Muscle of arm (tissue), 14 donors: ENCODE measurements at places on chromosomes 6 and 20.

- DNase-seq, result no peak
These were observed 54.7 kb upstream of the TRIM39 start for GRCh38 chr6:30272032-30272431.

DNA sequence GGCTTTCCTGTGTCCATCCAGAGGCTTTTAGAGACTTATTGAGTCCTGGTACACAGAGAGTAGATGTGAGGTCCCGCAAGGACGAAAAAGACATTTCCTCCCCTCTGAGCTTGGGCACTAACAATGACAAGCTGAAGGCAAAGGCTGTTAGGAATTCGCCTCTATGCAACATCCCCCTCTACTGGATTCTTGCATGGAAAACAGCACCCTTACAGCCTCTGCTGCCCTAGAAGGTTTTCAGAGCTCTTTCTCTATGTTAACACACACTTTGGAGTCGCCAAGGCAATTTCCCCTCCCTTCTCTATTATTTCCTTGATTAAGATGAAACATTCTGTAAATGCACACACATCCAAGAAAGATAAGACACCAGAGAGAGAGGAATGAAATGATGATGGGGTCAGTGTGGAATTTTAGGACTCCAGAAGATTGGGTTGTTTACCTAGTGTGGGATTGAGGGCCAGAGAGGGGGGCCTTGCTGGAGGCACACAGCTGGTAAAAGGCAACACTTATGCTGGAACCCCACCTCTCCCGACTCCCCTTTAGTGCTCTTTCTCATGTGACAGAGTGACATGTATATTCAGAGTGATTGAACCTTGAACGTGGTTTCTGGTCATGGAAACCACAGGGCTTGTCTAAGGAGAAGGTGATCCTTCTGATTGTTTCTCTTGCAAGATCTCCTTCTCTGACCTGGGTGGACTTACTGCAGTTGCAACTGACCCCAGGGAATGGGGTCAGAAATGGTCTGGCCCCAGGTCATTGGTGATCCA lies 300.7 kb downstream of the CLIC5 start:
- DNase-seq, result peak; percentile 79

- no peak for DNase-seq
These were observed 9.3 kb downstream of the SLC9A8 start for GRCh38 chr20:49821870-49822331.

- no peak for DNase-seq
These were observed 351.7 kb downstream of the CDH4 start for GRCh38 chr20:61603715-61604114.

DNA sequence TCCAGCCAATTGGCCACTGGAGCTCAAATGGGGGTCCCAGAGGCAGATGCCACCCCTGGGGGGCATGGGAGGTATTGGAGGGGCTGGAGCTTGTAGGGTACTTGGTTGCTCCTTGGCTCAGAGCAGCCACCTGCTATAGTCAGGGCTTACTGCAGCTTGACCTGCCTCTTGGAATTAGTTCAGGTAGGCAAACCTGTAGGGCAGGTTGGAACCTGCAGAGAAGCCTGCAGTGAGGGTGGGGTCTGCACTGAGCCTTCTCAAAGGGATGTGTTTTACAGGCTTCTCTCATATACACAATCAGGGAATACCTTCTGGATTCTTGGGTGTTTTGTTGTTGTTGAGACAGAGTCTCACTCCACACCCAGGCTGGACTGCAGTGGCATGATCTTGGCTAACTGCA lies 94.2 kb upstream of the MYL9 start:
- no peak for DNase-seq

- DNase-seq, result no peak
These were observed 29.9 kb downstream of the MAPK13 start for GRCh38 chr6:36160147-36160760.

DNA sequence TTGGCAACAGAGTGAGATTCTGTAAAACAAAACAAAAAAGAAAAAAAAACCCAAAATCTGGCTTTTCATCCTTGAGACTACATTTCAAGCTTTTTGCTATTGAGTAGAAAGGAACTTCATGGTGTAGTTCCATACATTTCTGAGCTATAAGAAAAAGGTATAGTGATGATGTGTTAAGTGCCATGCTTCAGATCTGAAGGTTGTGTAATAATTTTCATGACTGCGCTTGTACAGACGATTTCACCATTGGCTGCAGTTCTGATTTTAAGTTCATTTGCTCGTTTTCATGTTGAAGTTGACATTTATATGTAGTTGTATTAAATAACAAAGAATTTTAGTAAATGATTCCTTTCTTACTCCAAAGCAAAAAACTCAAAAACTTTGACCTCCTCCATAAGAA lies 247.6 kb downstream of the ARID1B start:
- DNase-seq, result no peak

- DNase-seq, result no peak
These were observed 536.7 kb upstream of the JARID2 start for GRCh38 chr6:14709066-14709670.

DNA sequence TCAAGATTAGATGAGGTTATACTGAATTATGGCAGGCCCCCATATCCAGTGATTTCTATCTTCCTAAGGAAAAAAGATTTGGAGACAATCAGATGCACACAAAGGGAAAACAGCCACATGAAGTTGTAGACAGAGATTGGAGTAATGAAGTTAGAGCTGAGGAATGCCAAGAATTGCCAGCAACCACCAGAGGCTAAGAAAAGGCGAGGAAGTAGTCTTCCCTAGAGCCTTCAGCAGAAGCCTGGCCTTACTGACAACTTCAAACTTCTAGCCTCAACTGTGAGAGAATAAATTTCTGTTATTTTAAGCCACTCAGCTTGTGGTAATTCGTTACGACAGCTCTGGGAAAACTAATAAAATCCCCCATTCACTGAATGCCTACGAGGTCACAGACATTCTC lies 473.9 kb downstream of the COL12A1 start:
- DNase-seq, result no peak

DNA sequence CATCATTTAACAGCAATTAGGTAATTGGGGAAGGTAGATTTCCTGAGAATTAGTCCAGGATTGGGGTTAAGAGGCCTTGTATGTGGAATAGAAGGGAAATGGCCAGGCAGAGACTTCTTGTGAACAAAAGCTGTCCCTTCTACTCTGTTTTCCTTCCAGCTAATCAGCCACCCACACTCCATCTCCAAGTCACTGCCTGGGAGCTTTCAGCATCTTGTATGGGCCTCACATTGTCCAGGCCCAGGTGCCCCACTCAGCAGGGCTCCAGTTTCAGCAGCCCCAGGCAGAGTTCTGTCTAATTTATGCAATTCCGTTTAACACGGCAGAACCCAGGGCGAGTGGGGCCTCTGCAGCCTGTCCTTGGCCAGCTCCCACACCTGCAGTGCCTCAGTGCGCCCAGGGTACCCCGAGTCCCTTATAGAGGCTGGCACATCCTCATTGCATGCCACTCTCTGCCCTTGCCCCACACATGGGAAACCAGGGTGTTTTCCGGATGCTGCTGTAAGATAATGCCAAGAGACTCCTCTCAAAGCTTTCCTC lies 113.0 kb downstream of the EDN3 start:
- DNase-seq, result no peak

DNA sequence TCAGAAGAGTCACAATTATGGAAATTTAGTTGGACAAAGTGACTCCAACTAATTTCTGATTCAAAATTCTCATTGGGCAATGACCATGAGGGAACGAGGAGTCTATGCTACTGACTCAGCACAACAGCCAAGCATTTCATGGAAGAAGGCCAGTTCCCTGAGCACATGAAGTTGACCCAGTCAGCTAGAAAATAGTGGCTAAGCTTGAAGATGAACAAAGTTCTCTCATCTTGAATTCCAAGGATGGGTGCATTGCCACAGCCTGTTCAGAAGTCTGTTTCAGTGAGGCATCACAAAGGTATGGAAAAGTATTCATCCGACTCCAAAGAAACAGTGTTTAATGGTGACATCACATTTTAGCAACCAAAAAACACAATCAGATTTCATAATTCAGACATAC lies 676.9 kb downstream of the HACE1 start:
- DNase-seq, result no peak

DNA sequence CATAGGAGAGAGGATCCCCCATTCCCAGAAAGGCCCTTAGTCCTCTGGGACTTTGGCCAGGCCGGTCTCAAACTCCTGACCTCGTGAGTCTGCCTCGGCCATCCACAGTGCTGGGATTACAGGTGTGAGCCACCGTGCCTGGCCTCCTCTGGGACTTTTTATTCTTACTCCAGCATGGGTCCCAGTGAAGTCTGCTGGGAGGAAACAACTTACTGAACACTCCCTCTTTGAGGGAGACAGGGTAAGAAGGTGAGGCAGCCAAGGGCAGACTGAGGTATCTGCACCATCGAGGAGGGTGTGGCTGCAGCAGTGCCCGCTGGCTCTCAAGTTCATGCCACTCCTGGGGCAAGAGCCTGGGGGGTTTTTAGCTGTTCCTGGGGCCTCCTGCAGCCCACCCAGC lies 2.4 kb downstream of the BAK1 start:
- DNase-seq, result no peak

DNA sequence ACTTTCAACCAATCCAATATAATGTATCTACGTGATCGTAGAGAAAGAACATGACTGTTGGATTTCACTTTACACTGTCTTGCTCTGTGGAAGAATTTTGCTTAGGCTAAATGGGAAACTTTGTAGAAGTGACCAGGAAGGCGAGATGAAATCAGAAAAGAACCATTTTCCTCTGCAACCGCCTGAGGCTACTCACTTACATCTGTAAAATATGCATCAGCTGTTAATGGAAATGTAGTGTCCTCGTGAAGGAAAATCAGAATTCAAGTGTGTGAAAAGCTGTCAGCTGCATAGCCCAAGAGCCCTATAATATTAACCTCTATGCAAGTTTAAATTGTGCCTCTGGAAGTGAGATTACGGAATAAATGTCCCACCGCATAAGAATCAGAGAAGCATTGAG lies 277.9 kb downstream of the C6orf118 start:
- no peak for DNase-seq

GRCh38 chr20:33433465-33434234 lies 9.9 kb downstream of the SNTA1 start:
- no peak for DNase-seq

- DNase-seq, result no peak
These were observed 57.5 kb upstream of the TMEM181 start for GRCh38 chr6:158502263-158502950.

- no peak for DNase-seq
These were observed 2.2 kb downstream of the TAF4 start for GRCh38 chr20:62063315-62063980.

DNA sequence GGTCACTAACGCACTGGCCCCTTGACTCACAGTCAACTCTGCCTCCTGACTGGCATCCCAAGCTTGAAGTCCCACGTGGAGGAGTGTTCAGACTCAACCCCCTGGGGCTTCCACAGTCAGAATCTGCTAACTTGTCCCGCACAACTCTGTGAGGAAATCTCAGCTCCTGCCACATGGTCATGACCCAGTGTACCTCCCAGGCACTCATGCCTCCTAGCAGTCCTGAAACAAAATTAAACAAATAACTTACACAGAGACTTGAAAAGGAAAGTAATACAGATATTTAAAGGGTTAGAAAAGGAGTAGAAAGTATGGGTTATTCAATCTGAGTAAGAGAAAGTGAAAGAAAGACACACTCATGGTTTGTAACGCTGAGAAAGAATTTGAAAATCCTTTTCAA lies 134.9 kb downstream of the GMDS start:
- no peak for DNase-seq

DNA sequence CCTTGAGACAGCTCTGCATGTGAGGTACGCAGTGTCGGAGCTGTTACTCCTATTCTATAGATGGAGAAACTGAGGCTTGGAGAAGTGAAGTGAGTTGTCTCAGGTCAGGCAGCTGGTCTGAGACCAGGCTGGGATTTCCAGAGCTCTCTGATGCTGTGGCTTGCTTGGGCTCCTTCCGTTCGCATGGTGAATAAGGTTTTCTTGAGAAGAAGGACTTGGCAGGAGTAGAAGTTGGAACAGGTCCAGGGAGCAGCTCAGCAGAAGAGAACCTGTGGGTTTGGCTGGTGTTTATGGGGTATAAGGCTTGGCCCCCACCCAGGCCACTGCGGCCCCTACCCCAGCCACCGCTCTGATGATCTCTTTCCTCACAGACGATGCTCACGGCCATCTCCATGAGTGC lies 7.4 kb downstream of the SLC12A5 start:
- no peak for DNase-seq

- no peak for DNase-seq
These were observed 13.9 kb upstream of the MDGA1 start for GRCh38 chr6:37711331-37712241.

GRCh38 chr6:110053395-110054240 lies 75.5 kb downstream of the GPR6 start:
- peak; percentile 41 for DNase-seq

- no peak for DNase-seq
These were observed 502.4 kb downstream of the BCKDHB start for GRCh38 chr6:80608881-80609280.

DNA sequence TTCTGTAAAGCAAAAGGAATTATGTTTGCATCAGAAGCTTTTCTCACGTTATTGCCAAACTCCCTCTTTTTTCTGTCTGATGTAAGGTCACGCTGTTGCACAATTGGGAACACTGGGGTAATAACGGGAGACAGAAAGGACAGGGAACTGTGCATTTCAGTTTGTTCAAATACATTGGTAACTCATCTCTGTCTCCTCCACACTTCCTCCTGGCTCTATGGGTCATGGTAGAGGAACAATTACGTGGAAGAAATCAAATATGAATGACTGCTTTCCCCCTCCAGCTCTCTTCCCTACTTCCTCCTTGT lies 132.2 kb upstream of the TNFAIP3 start:
- DNase-seq, result no peak

- DNase-seq, result no peak
These were observed 257.3 kb upstream of the FOXQ1 start for GRCh38 chr6:1054653-1055014.

GRCh38 chr6:119985952-119986736 lies 636.6 kb upstream of the MAN1A1 start:
- DNase-seq, result no peak

GRCh38 chr6:157561929-157562810 lies 181.2 kb downstream of the ZDHHC14 start:
- no peak for DNase-seq

DNA sequence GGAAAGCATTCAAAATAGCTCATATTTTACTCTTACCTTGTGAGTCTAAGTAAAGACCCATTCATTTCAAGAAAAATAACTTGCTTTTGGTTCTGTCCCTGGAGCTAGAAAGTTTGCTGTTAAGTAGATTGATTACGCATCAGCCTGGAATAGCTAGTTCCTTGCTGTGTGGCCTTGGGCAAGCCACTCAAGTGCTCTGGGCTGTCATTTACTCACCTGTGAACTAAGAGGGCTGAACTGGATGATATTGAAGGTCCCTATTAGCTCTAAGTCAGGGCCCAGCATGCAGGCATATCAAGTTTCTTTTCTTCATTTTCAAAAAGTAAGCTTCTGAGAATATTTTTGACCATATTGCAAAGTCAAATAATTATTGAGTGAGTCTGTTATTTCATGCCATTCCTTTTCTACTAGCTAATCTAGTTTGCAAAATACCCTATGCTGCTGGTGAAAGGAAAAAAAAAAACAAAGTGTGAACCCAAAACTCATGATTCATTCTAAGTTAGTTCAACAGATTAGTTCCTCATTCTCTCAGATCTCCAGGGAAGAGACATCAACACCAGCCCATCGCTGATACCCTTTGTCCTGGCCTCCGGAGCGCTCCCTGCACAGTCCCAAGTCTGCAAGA lies 106.5 kb upstream of the GMDS start:
- no peak for DNase-seq
